Stimulated activated CD4-positive, alpha-beta T cell treated with anti-CD3 and anti-CD28 coated beads, TNF-alpha, amount 100 ng/mL, for 1 hour (primary cell): ENCODE measurements at places on chromosomes 16 and 17.

GRCh38 chr16:89100601-89101302 lies 7.1 kb downstream of the ACSF3 start:
- no peak for DNase-seq

GRCh38 chr16:67547423-67548264 lies 14.7 kb upstream of the CTCF start:
- DNase-seq, result no peak

DNA sequence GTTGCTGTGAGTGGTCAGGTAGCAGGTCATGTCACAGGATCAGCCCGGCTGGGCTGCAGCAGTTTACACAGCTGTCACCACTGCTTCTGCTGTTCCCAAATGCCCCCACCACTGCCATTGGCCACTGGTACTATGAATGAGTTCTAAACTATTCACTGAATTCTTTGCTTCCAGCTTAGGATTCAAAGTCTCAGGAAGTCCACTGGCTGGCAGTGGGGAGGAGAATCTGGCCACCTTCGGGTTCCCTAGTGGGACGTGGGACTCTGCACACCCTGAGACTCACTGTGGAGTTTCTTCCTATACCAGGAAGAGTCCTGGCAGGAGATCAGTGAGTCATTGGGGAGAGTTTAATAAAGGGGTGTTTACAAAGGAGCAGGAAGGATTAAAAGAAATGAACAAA lies 6.9 kb downstream of the MT1X start:
- DNase-seq, result no peak

DNA sequence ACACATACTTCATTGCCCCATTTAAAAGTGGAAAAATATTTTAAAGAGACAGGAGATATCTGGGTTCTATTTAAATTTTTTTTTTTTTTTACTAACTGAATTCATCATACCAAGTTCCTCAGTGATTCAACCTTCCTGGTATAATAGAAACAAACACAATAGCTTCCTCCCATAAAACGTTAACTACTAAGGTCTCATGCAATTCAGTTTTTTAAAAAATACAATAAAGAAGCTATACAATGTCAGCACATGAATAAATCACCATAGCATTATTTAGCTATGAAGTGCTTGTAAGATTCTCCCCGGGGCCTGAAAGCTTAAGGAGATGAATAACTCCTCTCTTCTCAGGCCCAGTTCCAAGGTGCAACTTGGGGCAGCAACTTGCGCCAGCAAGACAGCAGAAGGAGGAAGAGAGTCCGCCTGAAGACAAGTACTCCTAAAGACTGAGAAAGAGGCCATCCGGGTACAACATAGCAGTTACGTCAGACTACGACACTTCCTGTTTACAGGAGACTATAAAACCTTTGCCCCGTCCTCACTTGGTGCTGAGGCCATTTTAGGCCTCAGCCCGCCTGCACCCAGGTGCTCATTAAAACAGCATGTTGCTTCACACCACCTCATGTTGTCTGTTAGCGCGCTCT lies 81.5 kb downstream of the MYO1D start:
- no peak for DNase-seq

DNA sequence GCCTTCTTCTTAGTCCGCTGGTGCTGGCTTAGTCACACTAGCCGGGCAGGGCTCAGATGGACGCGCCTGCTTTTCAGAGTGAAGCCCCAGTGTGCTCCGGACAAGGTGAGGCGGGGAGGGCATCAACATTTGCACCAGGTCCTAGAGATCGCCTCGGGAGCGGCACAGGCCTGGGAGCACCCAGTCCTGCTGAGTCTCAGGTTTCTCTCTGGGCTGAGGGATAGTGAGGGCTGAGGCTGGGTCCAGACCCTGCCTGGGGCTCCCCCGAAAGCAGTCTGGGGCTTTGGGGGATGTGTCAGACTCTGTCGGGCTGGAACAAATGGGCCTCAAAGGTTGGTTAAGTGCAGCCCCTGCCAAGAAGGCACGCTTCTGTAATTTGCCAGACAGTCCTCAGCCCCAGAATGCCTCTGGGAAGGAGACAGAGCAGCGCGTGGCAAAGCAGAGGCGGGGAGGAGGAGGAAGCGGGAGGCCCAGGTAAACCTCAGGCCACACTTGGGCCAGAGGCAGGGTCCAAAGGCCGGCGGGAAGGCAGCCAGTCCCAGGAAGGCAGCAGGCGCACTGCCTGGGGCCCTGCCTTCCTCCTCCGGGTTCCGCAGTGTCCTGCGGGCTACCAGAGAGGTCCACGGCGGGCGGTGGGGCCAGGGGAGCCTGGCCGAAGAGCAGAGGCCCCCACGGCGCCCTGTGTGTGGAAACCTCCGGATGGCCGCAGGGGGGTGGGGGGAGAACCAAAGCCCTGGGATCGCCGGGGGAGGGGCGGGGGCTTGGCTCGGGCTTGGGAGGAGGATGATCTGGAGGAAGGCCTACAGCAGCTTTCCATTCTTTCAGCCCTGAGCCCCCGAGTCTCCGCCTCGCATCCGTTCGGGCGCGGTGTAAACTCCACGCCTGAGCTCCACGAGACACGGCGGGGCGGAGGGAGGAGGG lies 39.5 kb upstream of the ATP2A3 start:
- no peak for DNase-seq

- DNase-seq, result no peak
Measured at GRCh38 chr17:75457047-75457654, 716 bp downstream of the TMEM94 start.

DNA sequence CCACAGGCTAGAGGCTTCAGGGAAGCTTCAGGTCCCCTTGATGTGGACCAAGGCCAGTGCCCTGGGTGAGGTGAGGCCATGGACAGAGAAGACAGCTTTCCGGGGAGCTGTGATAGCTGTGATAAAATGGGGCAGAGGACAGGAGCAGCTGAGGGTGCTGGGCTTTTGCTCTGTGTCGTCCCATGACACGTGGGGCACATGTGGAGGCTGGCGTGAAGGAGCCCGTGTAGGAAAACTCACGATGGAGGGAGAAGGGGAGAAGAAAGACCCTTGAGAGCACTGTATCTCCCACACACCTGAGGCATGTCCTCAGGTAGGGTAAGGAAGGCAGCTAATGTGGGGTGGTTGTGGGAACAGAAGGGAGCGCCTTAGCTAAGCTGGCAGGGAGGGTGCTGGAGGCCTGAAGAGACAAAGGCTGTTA lies 21.3 kb downstream of the B9D1 start:
- no peak for DNase-seq

- no peak for DNase-seq
Measured at GRCh38 chr16:3383045-3383448, 17.8 kb downstream of the ZSCAN32 start.

DNA sequence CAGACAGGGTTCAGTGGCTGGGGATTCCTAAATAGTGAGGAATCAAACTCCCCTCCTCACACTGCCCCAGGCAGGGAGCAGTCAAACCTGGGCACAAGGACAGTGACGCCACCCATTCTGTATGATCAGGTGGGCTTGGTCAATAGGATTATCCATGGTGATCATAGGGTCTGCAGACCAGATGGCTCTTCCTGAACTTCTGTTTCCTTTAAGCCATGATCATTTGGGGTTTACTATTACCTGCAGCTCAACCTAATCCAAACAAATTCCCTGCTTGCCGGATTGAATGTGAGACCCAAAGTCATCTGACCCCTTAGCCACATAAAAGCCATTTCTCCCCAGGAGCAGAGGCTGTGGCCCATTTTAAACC lies 54.3 kb downstream of the PLXDC1 start:
- DNase-seq, result no peak

DNA sequence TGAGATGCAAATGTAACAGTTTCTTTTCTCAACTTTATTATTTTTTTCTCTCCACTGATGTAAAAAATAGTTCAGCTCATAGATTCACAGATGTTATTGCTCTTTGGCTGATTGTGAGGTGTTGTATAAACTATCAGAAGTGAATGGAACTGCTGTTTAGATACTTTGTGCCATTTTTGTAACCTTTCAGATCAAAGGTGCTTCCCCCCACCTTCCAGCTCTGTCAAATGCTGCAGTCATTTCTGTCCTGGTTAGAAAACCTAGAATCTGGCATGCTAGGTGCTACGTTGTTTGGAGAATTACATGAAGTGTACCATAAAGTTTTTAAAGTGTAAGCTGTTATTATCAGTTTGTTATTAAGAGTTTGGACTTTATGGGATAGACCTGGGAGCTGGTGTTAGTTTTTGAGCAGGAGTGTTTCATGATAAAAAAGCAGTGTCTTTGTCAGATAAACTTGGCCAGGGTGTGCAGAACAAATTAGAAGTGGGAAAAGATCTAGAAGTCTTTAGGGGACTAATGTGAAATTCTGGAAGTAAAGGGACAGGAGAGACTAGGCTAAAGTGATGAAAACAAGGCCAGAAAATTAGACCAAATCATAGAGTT lies 1.8 kb upstream of the WIPI1 start:
- no peak for DNase-seq

DNA sequence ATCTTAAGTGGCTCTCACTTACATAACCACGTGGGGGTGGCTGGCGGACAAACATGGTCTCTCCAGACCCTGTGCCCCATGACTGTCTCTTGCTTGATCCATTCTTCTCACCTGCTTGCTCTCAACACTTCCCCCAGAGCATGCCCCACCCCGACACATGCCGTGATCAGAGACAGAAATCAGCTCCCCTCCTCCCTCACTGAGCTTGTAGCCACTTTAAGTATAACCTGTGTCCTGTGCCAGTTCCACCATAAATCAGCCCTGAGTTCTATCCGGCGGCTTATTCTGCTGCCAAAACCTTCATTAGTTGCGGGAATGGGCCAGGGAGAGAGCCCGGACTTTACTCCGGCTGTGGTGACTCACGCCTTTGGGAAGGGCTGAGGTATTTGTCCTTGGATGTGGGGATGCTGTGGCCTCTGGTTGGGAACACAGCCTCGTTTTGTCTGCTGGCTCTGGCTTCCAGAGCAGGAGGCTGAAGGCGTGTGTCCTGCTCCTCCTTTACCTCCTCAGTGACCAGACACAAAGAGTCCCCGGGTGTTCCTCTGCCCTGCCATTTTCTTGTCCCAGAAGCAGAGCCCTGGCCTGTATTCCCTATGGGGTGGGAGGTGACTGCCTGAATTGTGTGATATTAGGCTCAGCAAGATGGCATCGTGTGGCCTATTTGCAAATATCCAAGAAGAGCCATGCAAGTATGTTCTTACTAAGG lies 21.1 kb downstream of the ANKRD40 start:
- no peak for DNase-seq

- DNase-seq, result no peak
Measured at GRCh38 chr17:17710728-17711541, 29.7 kb downstream of the RAI1 start.

GRCh38 chr16:17591655-17592405 lies 121.1 kb upstream of the XYLT1 start:
- no peak for DNase-seq

GRCh38 chr16:27628241-27628942 lies 78.4 kb downstream of the KATNIP start:
- no peak for DNase-seq

DNA sequence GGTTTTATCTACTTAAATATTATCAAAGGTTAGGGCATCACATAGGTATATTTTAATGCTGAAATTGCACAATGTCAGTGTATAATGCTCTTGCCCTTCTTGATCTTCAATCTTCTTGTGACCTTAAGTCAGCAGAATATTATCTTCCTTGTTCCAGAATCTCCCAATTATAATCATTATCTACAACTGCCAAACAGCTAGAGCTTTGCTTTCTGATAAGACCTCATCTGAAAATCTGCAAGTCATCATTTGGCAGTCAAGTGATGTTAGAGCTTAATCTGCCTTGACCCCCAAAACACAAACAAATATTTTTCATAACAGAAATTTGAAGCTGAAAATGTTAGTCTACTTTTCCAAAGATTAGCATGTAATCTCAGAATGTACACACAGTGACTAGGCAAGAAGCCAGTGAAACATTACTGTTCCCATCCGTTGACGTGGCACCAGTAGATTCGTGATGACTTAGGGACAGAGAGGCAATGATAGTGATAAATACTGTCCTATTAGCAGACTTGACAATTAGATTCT lies 19.8 kb downstream of the REXO5 start:
- no peak for DNase-seq

DNA sequence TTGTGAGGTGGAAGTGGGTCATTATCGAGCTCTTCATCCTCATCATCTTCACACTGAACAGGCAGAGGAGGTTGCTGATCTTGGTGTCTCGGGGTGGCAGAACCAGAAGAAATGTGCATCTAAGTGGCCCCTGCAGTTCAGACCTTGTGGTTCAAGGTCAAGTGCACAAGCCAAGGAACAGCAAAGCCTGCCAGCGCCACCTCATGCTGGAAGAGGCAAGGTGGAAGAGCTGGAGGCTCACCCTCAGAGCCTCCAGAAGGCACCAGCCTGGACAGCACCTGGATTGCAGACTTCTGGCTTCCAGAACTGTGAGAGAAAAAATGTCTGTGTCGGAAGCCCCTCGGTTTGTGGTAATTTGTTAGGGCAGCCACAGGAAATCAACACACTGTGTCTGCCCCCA lies 32.7 kb downstream of the IFT140 start:
- DNase-seq, result no peak

- DNase-seq, result no peak
Measured at GRCh38 chr16:49335828-49336227, 37.8 kb upstream of the C16orf78 start.

GRCh38 chr17:60508384-60508980 lies 17.6 kb downstream of the APPBP2 start:
- DNase-seq, result no peak

GRCh38 chr17:81483085-81483861 lies 29.3 kb downstream of the ACTG1 start:
- DNase-seq, result no peak

DNA sequence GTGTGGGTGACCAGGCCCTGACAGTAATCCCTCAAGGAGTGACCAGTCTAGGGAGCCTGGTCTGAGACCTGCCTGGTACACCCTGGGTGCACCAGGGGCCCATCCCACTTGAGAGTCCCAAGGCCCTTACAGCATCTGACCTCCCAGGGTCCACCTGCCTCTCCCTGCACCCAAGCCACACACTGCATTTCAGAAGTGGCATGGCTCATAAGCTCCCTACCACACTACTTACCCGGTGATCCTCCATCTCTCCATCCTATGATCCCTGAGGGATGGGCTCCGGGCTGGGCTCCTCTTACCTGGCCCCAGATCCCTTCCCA lies 40.6 kb downstream of the LGALS9 start:
- DNase-seq, result no peak
